Naive thymus-derived CD4-positive, alpha-beta T cell (primary cell): ENCODE measurements at places on chromosomes 5 and 9. TPM values are rescaled to one million over a fixed set of nuclear protein-coding genes. Genes with fewer than 3 reads are reported as not detected.

The DAB2 gene
- total RNA-seq: 5.7 TPM

GRCh38 chr5:116063950-116064349 lies 20.9 kb upstream of the COMMD10 start:
- H3K4me3 ChIP-seq: no peak overlapping the region
- H3K36me3 ChIP-seq: no peaks in the 10 kb centered on the region
- DNase-seq: no peak

GRCh38 chr5:10505517-10506095 lies 58.3 kb upstream of the ANKRD33B start:
- no peak overlapping the region for H3K4me3 ChIP-seq
- H3K27me3 ChIP-seq: no peaks in the 10 kb centered on the region
- DNase-seq: no peak
- no peaks in the 10 kb centered on the region for H3K36me3 ChIP-seq
- no peak overlapping the region for H3K27ac ChIP-seq

GRCh38 chr9:94018628-94019027 lies 63.5 kb upstream of the BARX1 start:
- no peaks in the 10 kb centered on the region for H3K4me1 ChIP-seq
- H3K27me3 ChIP-seq: no peaks in the 10 kb centered on the region
- H3K4me3 ChIP-seq: no peak overlapping the region
- H3K27ac ChIP-seq: no peak overlapping the region
- no peak for DNase-seq

GRCh38 chr9:93900971-93901861 lies 53.9 kb downstream of the BARX1 start:
- H3K4me3 ChIP-seq: no peak overlapping the region
- H3K27ac ChIP-seq: no peak overlapping the region
- H3K27me3 ChIP-seq: no peaks in the 10 kb centered on the region

GRCh38 chr5:1173485-1174070 lies 27.8 kb upstream of the SLC6A19 start:
- no peak overlapping the region for H3K27ac ChIP-seq
- DNase-seq: no peak
- no peak overlapping the region for H3K4me3 ChIP-seq

DNA sequence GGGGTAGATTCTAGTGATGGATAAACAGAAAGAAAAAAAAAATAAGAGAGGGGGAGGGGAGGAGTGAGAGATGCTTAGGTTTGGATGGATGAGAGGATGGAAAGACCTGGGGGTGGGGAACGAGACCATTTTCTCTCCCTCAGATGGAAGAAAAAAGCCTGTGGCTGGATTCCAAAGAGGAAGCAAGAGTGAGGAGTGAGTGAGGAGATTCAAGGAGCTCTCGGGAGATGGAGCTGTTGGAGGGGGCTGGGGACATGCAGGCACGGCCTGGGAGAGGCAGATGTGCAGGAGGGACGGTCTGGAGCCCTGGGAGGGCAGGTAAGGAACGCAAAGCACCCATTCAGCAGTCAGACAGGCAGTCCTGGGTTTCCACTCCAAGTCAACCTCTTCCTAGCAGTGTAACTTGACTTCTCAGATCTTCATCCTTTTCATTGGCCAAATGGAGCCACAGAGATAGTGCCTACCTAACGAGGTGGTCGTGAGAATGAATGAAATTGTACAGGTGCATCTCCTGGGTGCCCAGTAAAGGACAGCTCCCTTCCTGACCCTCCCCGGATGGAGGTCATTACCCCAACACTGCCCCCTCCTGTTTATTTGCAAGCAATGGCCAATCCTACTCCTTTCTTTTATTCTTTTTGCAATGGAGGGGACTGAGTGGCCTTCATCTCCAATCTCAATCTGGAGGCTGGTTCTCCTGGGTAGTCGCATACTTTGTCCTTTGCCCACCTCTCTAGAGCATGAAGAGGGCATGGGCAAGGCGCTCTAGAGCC lies 52.2 kb downstream of the PCDH1 start:
- DNase-seq: no peak
- no peak overlapping the region for H3K27ac ChIP-seq
- no peaks in the 10 kb centered on the region for H3K36me3 ChIP-seq
- H3K4me1 ChIP-seq: no peaks in the 10 kb centered on the region

The ENTREP1 gene
- total RNA-seq: not detected

The KLHL3 gene
- 17.8 TPM for total RNA-seq

DNA sequence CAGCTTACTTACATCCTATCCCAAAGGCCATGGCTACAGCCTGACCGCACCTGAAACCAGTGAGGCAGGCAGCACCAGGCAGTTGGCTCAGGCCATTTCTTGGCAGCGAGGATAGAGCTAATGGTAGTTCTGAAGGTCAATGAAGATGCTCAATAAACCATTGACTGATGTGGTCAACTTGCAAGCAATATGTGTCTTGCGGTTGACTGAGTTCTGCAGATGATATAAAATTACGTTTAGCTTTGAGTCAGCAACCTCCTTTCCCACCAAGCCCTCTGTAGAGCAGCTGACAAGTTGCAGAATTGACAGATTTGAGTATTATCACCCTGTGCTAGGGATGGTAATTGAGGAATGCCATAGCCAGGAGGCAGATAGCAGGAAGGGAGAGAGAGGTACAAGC lies 189.0 kb upstream of the PUM3 start:
- no peak for DNase-seq
- H3K4me1 ChIP-seq: no peaks in the 10 kb centered on the region
- H3K4me3 ChIP-seq: no peak overlapping the region
- no peak overlapping the region for H3K27ac ChIP-seq
- H3K27me3 ChIP-seq: no peaks in the 10 kb centered on the region
